Stimulated activated naive CD8-positive, alpha-beta T cell treated with anti-CD3 and anti-CD28 coated beads, Interleukin-15, Interleukin-2, amounts not matched to agents 100 U/mL and 50 U/mL, for 24 hours (primary cell): ENCODE measurements at places on chromosomes 13 and 19.

GRCh38 chr13:60288569-60288968, 108.5 kb upstream of the TDRD3 start:
- DNase-seq: no peak

DNA sequence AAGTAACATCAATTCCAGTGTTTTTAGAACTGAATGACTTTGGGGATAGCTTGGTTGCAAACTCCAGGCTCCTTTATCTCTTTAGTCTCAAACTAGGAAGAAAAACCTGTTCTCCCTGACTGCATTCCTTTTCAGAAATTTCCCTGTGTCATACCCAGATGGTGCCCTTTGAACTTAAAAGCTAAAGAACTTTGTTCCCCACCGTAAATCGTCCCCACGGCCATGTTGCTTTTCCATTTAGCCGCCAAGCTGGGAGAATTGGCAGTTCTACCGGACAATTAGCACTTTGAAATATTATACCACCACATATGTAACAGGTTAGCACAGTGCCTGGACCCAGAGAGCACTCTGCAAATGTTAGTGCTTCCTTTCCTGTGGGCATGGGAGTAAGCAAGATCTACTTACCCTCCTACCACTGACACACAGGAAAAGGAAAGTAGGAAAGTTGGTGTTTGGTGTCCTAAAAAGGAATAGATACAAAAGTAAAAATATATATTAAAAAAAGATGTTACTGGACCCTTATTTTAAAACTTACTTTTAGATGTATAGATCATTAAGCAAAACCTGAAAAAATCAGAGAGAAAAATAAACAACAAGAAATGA, 191.9 kb upstream of the MIR17HG start:
- DNase-seq: no peak

GRCh38 chr19:23795462-23795861, 36.8 kb upstream of the ZNF681 start:
- DNase-seq: no peak

DNA sequence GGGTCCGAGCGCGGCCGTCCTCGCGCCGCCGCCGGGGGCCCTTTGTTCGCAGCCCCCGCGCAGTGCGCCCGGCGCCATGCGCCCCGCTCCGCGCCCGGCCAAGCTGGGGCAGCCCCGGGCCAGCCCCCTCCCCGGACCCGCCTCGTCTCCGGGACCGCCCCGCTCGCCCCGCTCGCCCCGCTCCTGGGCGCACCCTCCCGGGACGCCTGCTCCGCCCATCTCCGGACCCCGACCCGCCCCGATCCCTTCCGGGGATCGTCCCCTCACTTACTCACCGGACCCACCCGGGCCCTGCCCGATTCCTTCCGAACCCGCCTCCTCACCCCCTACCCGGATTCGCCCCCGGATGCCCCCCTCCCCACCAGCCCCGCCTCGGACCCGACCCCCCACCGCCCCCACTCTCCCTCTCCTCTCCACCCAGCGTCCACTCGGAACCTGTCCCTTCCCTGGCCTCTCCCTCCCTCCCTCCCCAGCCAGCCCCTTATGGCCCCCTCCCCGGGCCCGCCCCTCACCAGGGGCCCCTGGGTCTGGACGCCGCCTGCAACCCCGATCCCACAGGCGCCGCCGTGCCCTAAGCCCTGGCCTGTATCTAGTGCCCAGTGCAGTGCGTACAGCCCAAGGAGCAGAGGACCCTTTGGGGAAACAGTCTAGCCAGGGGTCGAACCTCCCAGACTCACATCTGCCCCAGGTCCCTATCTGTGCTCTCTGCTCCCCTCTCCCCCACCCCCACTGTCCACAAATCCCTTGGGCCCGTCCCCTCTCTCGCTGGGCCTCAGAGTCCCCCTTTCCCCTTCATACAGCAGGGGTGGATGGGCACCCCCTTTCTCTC, at the start of gene CPAMD8:
Gene CPAMD8, minus strand, starts transcription at position 105 of the 829 bp plus-strand sequence. CDS start 168 bp downstream, outside the sequence.
- peak; percentile 13 for DNase-seq

GRCh38 chr19:29798774-29799497, 12.9 kb upstream of the CCNE1 start:
- DNase-seq: no peak

DNA sequence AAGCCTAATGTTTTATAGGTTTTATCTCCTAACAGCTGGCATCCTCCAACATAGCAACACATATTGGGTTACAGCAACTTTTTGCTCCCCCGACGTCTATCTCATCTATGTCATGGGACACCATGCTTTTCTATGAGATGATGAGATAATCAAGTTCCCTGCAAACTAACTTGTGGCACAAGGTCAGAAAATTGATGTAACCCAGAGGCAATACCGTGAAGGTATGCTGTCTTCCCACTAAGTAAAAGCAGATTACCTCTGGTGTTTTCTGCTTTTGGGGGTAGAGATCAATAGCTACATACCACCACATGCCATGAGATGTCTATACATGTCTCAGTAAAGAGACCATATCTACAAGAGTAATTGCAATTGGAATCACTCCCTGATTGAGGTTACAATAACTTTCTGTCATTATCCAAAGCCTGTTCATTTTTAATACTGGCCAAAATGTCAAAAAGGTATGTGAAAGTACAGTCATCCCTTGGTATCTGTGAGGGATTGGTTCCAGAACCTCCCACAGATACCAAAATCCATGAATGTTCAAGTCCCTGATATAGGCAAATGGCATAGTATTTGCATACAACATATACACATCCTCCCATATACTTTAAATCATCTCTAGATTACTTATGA, 131.3 kb downstream of the CYSLTR2 start:
- DNase-seq: no peak

GRCh38 chr19:50645107-50645506, 4.1 kb upstream of the C19orf81 start:
- no peak for DNase-seq

DNA sequence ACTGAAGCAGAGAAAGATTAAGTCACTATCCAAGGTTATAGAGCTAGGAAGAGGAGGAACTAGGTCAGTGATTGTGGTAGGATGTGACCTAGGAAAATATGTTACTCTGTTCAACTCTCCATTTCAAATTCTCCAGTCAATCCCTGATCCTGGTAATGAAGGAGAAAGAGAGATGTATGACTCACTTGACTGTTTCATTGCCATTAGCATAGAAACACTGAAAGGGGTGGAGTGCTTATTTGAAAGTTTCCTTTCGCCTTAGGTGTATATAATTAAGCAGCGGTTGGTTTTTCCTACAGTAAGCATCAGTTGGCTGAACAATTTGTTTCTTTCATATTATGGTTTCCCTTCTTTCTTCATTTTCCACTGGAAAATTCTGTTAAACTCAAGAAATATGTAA, 198.1 kb upstream of the CSNK1A1L start:
- DNase-seq: no peak

DNA sequence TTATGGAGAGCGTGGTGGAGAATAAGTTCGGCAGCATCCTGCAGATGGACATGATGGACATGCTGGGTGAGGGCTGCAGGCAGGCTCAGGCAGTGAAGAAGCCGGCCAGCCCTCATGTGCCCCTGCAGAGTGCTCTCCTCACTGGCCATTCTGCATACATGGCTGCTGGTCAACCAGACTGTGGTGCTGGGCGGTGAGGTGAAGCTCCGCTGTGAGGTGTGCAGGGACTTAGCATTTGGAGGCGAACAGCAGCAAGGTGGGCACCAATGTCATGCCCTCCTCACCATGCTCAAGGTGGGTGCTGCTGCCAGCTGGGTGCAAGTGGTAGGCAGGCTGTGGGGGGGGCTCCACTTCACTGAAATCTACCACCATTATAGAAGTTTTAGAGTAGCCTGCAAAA, 5.7 kb upstream of the ZNF492 start:
- DNase-seq: no peak
